ENCODE measurements at places on chromosomes 7 and 10.

- no peak for DNase-seq
These were observed 13.1 kb upstream of the FBXW4 start for GRCh38 chr10:101708073-101708472.

GRCh38 chr7:124566583-124566982 lies 199.0 kb downstream of the GPR37 start:
- DNase-seq: no peak

GRCh38 chr10:91901784-91902677 lies 7.3 kb downstream of the FGFBP3 start:
- DNase-seq: peak; percentile 79

GRCh38 chr7:100735730-100736129 lies 2.3 kb downstream of the ZAN start:
- DNase-seq: no peak

- DNase-seq: no peak
These were observed 1.5 kb upstream of the EBLN1 start for GRCh38 chr10:22219308-22219707.

DNA sequence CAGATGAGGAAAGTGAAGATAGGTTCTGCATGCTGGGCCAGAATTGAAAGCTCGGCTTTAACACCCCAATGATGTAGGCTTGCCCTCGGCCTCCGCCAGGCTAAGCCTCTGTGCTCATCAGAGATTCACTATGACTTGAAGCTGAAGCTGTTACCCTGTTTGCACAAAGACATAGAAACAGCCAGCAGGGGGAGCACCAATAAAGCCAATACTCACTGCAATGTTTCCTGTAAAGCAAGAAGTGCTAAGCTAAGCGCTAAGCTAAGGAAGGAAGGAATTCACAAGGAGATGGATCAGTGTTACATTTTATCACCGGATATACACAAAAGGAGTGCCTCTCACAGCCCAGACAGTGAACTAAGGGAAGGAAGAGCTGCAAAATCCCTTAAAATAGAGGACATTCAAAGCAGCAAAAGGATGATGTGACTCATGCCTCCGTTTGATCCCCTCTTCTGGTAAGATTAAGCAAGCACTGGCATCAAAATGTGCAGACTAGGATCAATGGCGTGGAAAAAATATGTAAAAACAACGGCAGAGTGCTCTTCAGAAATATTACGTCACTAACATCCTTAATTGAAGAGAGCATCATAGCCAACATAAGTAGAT lies 153.8 kb downstream of the COBL start:
- DNase-seq: no peak

Measured in ascending aorta (tissue), 2 donors.